ENCODE measurements at places on chromosomes 12 and 14.

GRCh38 chr14:102077382-102077709 is 9.5 kb downstream of the HSP90AA1 start:
- no peak for DNase-seq

GRCh38 chr14:54622192-54622958 is 55.4 kb downstream of the SAMD4A start:
- no peak for DNase-seq

DNA sequence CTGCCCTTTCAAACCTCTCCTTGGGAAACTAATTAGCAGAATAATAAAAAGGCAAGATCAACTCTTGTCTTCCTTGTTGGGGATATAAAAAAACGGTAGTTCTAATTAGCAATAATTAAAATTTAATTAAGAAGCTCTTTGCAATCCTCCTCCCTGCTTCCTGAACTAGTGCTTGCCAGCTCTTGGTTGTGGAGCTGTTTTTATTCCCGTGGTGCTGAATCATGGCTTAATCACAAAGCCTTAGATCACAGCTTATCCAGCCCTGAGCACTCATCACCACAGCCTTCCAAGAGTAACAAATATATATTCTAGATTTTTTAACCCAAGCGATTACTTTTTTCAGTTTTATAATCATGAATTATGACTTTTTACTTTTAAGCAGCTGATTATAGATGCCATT is 63.2 kb upstream of the INSM2 start:
- no peak for DNase-seq

DNA sequence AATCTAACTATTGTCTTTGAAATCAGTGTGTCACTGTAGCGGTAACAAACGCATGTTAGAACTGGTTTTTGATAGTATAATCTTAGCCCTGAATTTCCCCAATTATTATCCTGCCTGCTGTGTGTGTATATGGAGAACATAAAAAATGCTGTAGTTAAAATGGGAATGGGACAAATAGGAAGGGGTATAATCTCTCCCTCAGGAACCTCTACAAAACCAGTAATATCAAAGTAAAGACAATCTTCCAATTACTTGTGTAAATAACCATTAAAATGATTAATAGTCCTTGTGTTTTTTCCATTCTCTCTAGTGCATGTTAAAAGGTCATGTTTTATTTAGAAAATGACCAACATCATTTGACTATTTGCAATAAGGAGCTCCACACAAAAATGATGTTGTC is 200.1 kb upstream of the TMTC1 start:
- DNase-seq = no peak

DNA sequence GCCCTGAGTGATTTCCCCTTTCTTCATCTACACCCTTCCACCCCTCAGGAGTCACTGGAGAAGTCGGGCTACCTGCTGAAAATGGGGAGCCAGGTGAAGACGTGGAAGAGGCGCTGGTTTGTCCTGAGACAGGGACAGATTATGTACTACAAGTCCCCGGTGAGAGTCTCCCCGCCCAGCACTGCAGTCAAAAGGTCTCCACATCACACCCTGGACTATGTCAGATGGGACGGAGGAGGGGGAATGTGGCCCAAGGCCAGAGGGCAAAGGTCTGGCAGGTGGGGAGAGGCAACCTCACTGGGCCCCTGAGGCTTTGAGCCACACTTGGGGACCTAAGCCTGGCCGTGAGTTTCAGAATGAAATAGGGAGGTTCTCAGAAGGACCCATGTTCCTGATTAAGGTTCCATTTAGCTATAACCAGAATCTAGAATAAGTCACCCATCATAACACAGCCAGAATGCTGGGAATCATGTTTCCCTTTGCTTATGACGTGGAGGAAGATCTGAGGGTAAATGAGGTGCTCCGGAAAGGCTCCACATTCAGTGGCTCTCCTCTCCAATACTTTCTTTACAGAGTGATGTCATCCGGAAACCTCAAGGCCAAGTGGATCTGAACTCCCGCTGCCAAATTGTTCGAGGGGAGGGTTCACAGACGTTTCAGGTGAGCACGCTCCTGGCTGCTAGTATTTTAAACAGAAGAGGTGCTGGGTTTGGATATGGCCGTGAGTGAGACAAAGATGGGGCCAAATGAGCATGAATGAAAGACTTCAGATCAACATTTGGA is 26.6 kb downstream of the PIGH start:
- no peak for DNase-seq

All from HepG2 (cell line).